ENCODE measurements at places on chromosomes 2 and 18.

DNA sequence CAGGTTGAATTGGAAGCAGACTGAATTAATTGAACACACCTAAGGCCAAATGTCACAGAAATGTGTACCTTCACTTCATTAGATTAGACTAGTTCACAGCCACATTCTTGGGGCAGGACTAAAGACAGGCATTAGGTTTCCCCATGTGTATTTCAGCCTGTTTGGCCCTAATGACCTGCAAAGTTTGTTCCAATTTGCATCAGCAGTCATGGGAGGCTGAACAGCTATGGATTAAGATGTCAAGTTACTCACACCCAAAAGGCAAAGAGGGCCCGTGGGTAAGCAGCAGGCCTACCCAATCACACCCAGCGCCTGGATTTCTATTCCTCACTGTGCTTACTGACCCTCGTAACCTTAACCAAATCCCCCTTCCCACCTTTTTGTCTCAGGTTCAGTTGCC, 99.6 kb upstream of the RIOK3 start:
- no peak for DNase-seq

DNA sequence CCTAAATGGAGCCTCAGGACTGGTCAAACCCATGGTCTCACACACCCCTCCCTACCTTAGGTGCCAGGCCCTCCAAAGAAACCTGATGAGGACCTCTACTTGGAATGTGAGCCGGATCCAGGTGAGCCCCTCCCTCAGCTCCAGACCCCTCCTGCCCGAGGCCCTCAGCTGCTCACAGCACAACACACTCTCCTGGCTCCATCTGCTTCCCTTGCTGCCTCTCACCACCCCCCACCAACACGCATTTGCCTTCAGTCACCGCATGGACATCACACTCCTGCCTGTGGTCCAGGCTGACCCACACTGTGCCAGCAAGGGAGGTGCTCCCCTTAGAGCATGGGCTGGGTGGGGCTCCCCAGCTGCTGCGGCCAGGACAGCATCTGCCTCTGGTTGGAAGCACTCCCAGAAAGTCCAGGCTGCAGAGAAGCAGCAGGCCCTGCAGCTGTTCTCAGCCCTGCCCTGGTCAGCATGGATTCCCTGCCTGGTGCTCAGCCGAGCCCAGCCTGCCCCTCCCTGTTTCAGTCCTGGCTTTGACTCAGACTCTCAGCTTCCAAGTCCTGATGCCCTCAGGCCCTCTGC, 15.1 kb downstream of the SH2D6 start:
- no peak for DNase-seq

- DNase-seq, result no peak
Measured at GRCh38 chr18:48946329-48946835, 4.4 kb downstream of the SMAD7 start.

DNA sequence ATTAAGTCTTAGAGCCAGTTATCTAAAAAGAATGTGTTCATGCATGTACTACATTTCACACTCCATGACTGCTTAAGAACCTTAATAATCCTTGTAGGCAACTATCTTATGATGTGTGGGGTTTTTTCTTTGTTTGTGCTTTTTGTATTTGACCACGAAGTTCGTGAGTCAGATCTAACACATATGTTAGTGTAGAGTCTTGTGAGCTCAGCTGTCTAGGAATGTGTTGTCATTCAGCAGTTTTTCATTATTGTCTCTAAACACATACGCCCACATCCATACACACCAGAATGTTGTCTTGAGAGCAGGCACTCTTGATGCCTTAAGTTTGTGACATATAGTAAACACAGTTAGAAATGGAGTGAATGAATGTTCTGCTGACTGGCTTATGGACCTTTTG, 38.4 kb downstream of the CAB39 start:
- DNase-seq, result no peak

GRCh38 chr18:45839414-45840395, 14.2 kb downstream of the SIGLEC15 start:
- peak; percentile 52 for DNase-seq

DNA sequence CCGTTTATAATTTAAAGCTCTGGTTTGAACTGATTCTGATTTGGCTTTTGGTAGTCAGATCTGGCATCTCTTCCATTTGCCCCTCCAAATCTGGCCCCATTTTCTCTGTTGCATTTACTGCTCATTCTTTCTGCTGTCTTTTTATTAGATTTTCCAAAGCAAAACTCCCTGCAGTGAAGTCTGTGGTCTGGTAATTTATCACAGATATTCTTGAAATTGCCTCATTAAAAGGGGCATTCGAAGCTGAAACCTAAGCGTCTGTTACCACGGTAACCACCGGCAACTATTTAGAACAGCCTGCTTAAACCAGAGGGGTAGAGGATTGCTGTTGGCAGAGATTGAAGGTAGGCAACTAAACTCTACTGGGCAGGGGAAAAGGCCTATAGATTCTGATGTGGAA, 111.5 kb upstream of the UPP2 start:
- DNase-seq, result no peak

- DNase-seq, result no peak
Measured at GRCh38 chr18:79868168-79868784, 70.5 kb downstream of the KCNG2 start.

DNA sequence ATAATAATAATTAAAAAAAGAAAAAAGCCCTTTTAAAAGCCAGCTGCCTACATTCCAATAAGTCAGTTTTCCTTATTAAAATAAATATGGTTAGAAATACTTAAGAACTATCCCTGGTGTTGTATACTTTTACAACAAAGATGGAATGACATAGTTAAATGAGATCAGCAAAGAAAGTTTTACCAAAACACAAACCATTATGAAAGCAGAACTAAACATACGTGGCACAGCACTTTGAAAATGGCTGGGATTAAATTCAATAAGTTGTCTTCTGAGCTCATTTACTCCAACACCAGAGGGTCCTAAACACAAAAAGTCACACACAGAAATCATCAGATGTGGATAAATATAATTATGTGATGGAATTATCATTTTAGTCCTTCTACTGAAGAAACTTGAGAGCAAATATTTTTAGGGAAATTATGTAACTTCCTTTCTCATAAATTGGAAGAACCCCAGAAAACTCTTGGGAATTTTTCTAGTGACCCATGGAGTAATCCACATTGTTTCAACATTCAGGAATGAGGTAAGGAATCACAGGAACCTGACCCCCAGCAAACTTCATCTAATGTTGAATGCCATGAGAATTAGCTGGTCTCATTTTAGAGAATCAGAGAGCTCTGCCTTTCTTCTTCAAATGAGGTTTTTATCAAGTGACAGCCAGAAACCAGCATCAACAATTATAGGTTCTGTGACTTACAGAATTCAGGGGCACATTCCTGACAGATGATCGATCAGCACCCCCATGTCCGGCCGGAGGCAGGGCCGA, 11.5 kb upstream of the TMEM237 start:
- DNase-seq, result no peak

Data from H1 (cell line).